ENCODE measurements at places on chromosomes 2 and 18.

GRCh38 chr18:45566025-45566740 is 49.1 kb upstream of the SLC14A2 start:
- no peak for DNase-seq

DNA sequence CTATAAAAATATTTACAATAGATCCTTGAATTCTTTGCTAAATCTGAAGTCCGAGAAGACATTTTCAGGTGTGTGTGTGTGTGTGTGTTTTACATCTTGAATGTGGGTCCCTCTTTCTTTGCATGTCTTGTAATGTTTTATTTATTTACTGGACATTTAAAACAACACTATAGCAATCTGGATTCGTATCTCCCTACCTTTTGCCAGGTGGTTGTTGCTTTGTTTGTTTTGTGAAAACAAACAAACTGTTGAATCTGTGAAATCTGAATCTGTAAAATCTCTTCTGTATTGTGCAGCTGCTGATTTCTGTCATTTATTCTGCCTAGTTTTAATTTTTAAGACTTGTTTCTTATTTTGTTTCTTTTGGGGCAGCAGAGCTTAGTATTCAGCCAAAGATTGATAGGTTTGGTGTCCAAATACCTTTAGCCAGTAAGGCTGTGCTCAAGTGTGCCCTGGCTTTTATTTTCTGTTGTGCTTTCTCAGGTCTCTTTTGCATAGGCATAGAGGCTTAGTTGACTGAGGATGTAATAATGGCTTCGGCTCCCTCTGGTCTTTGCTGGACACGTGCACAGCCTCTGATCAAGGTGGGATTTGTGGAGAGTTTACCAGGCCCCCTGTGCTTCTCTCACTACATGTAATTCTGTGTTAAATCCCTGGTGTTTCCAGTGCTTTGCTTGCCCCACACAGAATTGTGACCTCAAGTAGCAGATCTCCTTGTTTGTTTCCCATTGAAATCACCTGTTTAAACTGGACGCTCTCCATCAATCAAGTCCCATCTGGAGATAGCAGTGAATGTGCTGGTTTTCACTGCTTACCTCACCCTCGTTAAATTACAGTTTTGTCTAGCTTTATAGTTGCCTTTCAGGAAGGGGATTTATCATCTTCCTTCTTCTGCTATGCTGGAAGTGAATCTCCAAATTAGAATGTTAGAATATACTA is 71.1 kb downstream of the BIRC6 start:
- DNase-seq = no peak

DNA sequence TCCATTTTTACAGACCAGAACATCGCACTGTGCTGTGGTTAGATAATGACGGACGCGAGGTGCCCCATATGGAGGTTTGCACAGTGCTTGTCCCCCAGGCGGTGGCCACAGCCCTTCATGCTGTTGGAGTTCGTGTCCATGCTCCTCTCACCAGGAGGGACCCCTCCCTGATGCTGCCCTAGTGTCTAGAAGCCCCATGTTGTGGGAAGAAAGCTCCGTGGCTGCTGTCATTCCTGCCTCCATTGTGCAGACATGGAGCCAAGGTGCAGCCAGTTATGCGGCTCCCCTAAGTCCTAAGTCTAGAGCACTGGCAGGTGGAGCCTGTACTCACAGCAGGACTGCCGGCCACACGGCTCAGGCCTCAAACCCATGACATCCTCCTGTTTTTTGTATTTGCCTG is 464.9 kb downstream of the EIPR1 start:
- DNase-seq = no peak

DNA sequence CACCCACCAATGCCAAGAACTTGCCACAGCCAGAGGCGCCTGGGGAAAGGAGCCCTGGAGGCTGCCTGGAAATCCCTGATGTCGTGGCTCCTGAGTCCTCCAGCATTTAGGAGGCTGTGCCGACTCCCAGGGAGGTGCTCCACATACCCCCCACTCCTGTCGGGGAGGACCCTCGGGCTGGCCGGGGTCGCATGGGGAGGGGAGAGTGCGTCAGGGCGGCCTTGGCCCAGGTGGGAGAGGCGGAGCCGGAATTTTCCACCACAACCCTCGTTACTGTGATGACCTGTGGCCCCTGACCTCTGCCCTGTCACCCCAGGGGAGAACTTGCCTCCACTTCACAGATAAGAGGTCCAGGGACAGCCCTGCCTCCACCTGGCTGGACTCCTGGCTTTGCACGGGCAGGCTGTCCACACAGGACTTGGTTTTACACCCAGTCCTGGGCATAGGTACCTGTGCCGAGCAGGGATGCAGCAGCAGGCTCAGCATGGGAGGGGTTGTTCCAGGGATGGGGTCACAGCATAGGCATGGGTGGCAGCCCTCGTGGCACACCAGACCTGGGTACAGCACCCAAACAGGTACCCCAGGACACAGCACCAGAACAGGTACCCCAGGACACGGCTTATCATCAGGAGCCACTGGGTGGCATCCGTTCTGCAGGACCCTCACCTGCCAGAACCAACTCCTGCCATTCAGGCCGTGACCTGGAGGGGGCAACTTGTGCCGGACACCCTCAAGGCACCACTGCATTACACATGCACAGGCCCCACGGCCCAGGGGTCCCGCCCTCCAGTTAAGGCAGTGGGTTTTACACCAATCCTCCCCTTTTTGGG is 12.3 kb upstream of the AGXT start:
- no peak for DNase-seq

DNA sequence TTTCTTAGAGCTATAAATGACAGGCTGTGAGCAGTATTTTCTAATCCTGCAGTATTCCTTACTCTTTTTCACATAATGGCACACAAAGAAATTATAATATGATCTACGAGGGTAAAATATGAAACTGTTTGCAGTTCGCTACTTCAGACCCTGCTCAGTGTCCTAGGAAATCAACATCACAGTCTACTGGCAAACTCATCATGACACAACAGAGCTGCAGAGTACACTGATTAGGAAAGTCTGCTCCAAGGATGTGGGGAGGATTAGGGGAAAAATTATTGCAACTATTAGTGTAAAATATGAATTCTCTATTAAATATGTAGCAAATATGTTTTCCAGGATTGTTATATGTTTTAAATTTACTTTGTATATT is 149.2 kb upstream of the REG3G start:
- no peak for DNase-seq

DNA sequence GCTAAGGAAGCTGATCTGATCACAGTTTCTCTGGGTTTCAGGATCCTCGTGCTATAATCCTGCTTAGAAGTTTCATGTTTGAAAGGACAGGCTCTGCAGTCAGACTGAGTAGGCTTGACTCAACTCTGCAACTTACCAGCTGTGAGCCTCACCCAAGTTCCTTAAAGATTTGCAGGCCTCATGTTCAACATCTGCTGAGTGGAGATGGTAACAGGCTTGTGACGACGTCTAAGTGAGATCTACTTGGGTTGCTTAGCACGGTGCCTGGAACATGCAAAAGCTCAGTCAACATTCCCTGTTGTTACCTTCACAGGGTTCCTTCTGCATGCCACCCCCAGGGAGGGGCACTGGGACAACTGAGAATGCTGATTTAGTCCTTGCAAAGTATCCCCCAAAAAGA is 164.2 kb downstream of the C1D start:
- DNase-seq = peak; percentile 6

DNA sequence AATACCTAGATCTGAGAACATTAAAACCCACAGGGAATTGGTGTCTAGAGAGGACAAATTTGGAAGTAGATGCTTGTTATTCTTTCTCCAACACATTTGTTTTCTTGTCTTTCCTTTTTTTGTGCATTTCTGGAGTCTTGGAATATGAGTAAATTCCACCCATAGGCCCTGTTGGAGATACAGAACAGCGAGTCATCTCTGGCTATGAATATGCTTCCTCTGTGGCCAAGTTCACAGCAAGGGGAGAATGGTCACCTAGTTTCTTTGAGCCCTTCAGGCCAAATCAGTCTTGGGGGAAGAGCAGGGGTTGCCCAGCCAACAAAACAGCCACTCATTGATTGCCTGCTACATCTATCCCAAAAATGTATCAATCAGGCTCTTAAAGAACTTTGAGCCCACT is 31.3 kb downstream of the SP140L start:
- DNase-seq = no peak

GRCh38 chr18:57920036-57920435 is 116.9 kb upstream of the ATP8B1 start:
- no peak for DNase-seq

- no peak for DNase-seq
Observed at GRCh38 chr18:78979056-78979729, 425 bp upstream of the SALL3 start.

DNA sequence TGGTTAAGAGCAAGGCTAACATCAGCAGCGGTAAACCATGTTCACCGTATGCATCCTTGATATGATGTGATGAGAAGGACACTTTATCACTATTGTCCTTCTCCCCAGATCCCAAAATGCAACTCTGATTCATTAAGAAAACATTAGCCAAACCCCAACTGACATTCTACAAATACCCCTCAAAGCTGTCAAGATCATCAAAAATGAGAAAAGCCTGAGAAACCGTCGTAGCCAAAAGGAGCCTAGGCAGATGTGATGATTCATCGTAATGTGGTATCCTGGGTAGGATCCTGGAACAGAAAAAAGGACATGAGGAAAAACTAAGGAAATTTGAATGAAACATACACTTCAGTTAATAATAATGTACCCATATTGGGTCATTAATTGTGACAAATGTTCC is 67.3 kb upstream of the ST6GAL2 start:
- no peak for DNase-seq

DNA sequence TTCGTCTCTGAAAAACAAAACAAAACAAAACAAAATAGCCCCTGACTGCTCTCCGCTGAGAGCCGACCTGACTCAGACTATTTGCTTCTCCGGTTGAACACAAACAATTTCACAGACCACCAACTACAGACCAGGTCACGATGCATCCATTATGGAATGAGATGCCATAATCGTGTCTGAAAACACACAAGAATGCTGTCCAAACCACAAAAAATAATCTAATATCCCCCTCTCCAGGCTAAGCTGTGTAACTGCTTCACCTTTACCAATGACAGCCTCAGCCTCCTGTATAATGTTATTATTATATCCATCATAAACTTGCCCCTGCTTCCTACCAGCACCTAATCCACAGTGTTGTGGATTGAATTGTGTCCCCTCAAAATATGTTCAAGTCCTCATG is 114.7 kb downstream of the DNAH6 start:
- no peak for DNase-seq

- peak; percentile 97 for DNase-seq
Observed at GRCh38 chr2:144414324-144414845, 105.5 kb downstream of the ZEB2 start.

DNA sequence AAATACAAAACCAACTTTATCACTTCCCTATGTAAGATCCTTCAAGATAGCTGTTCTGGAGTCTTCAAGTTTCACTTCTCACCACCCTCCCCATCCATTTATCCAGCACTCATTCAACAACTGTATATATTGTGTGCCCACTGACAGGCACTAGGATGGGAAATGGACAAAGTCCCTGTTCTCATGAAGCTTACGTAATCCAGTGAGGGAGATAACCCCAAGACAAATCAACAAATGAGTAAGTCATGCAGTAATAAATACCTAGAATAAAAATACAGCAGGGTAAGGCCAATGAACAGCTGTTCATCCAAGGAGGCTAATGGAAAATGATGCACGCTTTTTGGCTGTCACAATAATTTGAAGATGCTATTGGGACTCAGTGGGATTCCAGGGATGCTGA is 133.8 kb downstream of the MEMO1 start:
- peak; percentile 87 for DNase-seq

DNA sequence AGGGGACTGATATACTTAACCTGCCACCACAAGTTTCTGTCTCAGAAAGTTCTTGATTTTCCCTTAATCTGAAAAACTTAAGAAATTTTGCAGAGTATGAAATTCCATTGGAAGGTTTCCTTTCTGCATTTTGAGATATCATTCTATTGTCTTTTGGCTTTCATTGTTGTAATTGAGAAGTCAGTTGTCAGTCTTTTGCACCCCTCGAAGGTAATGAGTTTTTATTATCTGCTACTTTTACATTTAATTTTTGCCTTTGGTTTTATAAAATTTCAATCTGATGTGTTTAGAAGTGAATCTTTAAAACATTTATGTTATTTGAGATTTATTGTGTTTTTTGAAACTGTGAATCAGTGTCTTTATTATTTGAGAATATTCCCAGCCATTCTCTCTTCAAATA is 4.8 kb upstream of the IL36A start:
- no peak for DNase-seq

GRCh38 chr2:32237996-32238395 is 26.7 kb downstream of the NLRC4 start:
- no peak for DNase-seq

DNA sequence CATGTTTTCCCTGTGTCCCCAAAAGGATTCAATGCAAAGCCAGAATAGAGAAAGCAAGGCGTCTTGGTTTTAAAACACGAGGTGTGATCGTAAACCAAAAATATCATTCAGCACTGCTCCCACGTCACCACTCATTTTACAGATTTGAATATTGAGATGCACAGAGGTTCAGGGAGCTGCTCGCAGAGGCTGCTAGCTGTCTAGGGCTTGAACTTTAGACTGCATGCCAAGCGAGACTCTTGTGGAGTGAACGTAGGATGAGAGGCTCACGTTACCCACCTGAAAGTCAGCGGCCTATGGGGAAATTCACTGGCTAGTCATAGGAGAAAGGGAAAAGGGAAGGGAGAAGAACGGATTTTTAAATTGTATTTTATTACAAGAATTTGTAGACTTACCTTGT is 130.1 kb downstream of the MBP start:
- no peak for DNase-seq

GRCh38 chr18:70332694-70333093 is 43.8 kb downstream of the SOCS6 start:
- DNase-seq = no peak

DNA sequence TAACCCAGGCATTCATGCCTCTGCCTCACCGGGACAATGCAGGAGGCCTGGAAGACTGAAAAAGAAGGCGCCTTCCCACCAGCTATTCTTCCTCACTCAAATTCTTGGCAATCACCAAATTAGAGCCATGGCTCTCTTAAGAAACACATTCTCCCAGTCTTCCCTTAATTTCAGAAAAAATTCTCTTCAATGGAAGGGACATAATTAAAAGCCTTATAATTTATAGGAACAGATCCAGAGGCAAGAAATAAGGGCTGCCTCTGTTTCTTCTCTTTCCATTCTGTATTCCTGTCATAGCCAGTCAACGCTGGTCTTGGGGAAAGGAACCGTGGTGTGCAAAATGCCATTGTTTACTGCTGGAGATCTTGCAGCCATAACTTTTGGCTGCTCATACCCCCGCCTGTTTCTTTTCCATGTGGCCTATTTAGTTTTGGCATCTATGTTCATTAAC is 32.8 kb downstream of the DTNA start:
- DNase-seq = no peak

DNA sequence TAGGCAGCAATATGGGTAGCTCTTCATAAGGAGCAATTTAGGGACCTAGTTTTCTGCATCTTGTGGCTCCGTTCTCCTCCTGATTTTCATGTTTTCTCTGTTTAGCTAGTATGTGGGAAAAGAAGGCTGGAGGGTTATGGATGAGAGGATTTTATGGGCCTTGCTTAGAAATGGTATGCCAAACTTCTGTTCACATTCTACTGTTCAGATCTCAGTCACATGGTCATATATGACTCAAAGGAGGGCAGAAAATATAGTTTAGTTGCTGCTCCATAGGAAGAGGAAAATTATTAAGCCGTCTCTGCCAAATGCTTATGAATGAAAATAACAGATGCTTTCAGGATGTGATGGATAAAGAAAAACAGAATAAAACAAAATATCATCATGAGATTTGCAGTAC is 361.8 kb upstream of the CWC22 start:
- DNase-seq = no peak

All from MV-4-11 (cell line).